Large intestine (tissue), 12 donors: ENCODE measurements at places on chromosomes 16 and 17.

- no peak for DNase-seq
Measured at GRCh38 chr17:83099570-83100181, 20.3 kb downstream of the METRNL start.

GRCh38 chr17:14886200-14886739 lies 378.9 kb downstream of the PMP22 start:
- no peak for DNase-seq

DNA sequence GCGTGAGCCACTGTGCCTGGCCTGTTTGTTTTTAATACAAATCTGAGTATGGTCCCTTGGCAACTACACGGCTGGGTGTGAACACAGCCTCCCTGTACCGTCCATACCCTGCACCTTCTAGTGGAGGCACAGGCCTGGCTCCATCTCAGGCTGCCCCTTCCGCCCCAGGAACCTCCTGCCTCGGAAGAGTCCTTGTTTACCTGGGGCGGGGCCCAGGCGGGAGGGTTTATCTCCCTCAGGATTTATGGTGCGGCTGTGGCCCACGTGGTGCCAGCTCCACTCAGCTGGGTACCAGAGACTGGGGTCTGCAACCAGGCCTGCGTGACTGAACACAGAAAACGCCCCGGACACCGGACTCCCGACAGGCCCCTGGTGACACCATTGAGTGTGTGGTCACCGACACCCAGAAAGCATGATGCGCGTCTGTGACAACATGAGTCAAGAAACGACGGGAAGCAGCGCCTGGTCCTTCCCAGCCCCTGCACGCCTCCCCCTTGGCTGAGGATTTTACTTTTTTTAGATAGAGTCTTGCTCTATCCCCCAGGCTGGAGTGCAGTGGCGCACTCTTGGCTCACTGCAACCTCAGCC lies 19.0 kb downstream of the UNKL start:
- no peak for DNase-seq

DNA sequence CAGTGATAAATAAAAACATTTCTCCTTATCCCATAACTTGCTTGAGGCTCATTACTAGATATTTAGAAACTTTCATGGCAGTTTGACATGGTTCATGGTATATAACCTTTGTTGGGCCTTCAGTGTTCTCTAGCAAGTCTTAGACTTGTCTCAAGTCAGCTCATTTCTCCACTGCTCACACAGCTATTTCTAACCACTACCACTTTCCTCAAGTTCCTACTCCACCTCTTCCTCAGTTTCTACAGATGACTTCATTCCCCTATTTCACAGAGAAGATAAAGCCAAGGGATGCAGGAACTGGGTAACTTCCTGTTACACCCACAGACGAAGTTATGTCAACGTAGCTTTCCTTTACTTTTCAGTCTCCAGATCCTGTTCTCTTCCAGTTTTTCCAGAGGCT lies 23.2 kb downstream of the NLK start:
- no peak for DNase-seq

DNA sequence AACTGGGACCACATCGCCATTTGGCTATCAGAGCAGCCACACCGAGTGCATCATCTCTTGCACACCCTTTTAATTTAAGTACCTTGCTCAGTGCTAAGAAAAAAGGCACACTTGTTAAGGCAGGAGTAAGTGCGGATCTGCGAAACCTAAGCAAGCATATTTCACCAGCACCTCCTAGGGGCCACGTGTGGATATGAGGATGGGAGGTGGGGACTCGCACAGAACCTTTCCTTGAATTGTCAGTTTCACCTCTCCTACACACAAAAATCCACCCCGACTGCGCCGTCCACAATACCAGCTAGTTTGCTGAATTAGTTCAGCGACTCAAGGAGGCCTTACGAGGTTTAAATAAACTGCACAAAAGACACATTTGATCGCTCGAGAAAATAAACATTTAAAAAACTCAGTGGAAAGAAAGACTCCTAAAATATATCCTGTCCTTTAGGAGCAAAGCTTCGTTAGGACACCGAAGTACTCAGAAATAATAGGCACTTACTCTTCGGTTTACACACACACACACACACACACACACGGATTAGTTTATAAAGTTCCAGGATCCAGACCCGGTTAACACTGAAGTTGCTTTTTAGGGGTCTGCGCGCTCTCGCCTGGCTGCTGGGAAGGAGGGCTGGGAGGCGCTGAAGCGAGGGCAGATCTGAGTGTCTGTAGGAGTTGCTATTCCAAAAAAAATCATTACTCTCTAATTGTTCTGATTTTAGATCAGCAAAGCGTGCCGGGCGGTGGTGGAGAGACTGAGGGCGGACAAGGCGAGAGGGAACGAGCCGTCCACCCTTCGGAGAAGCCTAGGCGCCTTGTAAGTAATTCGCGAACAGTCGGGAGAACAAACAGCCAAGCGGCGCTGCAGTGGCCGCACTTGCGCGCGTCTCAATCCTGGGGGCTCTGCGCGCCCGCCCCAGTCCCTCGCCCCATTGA lies 1.0 kb upstream of the KCNJ2 start:
- peak; percentile 17 for DNase-seq
